ENCODE measurements at places on chromosomes 6 and 20.

DNA sequence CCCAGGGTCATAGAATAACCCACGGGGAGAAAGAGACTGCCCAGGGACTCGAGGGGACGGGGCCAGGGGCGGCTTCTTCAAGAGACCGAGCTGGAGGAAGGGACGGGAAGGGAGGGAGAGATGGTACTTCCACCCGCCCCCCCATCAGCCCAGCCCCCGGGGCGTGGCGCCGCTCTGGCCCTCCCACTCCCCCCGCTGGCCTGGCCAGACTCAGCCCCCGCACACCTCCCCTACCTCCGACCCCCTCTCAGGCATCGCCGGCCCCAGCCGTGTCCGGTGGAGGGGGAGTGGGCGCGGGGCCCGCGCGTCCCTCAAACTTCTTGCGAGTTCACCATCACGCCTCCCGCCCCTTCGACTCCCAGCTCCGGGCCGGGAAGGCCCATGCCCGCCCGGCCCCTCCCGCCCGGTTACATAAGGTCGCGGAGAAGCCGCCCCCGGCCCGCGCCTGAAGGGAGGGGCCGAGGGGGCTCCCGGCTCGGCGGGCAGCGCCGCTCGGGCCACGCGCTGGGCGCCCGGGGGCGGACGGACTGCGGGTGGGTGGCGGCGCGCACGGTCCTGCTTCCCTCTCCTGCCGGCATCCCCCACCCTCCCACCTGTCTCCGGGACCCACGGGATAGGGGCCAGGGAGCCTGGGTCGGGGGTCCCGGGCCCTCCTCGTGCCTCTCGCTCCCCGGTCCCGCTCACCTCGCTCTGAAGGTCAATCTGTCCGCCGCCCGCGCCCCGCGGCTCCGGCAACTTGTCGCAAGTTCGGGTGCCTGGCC lies 562 bp downstream of the TFEB start:
- no peak for DNase-seq

DNA sequence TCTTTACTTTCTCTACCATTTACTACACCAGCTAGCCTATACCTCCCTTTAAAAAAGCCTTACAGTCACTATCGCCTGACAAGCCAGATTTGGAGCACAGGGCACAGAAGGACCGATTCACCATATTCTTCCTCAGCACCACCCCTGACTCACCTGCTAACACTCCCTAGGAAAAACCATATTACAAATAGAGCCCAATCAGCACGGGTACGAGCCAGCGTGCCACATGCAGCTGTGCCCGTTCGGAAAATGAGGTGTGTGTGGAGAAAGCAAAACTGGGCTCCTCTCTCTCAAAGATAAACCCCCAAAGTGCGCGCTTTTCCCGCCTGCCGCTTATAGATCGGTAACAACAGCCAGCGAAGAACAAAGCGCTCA lies 1.2 kb downstream of the SYNCRIP start:
- no peak for DNase-seq

DNA sequence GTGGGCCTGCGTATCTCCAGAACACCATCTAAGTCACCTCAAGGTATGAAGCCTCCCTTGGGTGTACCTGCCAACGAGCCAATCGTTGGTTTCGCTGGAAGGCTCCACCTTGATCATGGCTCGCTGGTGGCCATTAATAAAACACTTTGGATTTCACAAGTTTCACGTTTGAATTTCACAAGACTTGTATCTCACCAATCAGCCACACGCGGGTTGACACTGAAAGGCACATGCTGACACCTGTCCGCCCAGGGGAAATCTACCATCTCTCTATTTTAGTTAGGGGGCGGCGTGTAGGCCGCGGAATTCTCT lies 586 bp upstream of the HMGA1 start:
- DNase-seq, result no peak

DNA sequence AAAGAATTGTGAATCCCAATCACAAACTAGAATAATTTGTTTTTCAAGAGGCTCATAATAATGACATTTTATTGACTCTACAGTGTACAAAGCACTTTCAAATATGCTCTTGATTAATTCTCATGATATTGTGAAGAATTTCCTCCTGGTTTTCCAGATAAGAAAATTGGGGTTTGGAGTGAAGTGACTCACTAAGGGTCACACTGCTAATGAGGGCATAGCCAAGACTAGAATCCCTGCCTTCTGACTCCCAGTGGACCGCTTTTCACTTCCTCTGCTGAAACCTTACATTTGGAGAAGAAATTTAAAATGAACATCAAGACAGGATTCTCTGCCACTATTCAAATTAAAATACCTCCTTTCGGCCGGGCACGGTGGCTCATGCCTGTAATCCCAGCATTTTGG lies 38.3 kb upstream of the LTV1 start:
- no peak for DNase-seq

- DNase-seq, result no peak
Measured at GRCh38 chr6:136969433-136969832, 47.3 kb downstream of the SLC35D3 start.

DNA sequence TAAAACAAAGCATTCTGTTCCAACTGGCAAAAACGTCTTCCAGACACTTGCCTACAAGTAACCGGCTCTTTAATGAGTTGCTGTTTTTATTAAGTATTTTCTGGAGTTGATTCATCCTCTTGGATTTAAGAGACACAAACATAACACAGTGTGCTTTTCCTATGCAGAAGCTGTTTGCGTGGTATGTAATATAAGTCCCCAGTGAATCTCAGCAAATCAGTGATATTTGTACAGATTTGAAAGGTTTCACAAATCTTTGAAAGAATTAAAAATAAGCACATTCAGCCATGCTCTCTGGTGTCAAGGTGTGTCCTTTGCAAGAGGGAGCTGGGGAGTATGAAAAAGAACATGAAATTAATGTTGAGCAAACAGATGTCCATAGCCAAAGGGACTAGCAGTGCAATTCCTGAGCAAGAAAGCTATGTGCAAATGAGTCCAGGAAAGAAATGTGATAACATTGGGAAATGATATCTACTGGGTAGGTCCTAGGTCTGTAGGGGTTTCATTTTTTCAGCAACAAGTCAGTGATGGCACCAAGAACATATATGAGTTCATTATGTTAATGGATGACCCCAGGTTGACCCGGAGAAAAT lies 170.1 kb upstream of the PHACTR1 start:
- DNase-seq, result no peak

DNA sequence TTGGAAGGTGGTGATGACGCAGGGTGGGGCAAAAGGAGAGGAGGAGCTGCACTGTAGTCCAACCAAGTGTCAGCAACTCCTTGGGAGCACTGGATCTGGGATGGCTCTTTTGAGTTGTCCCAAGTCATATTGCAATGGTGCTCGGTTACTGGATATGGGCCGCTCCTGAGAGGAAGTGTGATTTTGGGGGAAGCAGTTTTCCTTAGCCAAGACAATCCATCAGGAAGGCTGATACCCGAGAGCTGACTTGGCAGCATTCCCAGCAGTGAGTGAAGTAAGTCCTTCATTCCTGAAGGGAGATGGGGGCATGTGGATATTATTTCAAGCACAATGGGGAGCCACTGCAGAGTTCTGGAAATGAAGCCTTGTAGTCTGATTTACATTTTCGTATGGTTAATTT lies 354.1 kb downstream of the RFPL4B start:
- DNase-seq, result no peak

GRCh38 chr6:118719351-118720124 lies 68.1 kb upstream of the CEP85L start:
- no peak for DNase-seq

DNA sequence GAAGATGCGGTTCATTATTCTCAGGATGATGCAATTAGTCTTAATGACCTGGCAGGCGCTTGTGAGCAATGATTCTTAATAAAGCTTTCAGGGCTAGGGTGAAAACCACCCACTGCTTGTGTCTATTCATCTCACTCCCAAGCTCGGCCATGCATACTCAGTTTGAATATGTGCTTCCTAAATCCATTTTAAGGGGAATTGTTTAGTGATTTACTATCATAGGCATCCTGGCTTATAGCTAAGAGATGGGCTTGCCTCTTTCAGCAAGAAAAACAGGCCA lies 141.1 kb upstream of the SLC24A3 start:
- no peak for DNase-seq

GRCh38 chr20:14553774-14554534 lies 216.5 kb upstream of the FLRT3 start:
- no peak for DNase-seq

- DNase-seq, result no peak
Measured at GRCh38 chr6:157670466-157671186, 152.4 kb upstream of the SNX9 start.

- DNase-seq, result peak; percentile 10
Measured at GRCh38 chr6:43724914-43725642, 37.5 kb upstream of the MRPS18A start.
